Pericardium fibroblast (primary cell): ENCODE measurements at places on chromosomes 7 and 10. TPM values are rescaled to one million over a fixed set of nuclear protein-coding genes. Genes with fewer than 3 reads are reported as not detected.

Gene RBP3
- total RNA-seq = not detected in 2 replicates

Gene CYP3A4
- total RNA-seq = not detected in 2 replicates

Gene GNG11
- 68.2 and 98.4 TPM in 2 replicates for total RNA-seq

Gene TMEM178B
- total RNA-seq = under 0.01 TPM in 2 replicates

Gene CPN1
- not detected in 2 replicates for total RNA-seq

Gene CYP3A7
- 1.0 TPM in 1 of 2 replicates, not detected in the other for total RNA-seq

Gene EPHA1
- not detected in 2 replicates for total RNA-seq
